ENCODE measurements at places on chromosomes 13 and 19.

DNA sequence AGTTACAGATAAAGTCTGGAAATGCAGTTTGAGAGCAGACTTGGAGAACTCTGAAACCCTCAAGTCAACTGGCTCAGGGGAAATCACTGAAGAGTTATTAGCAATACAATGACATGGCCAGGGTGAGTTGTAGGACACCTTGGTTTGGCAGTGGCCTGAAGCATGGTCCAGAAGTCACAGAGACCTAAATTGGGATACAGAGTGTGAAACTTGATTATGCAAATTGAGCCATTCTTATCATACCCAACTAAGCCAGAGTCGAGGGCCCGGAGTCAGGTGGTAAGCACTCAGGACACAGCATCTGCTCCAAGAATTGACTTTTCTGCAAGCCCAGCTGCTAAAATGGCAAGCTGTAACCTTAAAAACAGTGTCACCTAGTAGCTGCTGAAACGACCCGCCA is 224.5 kb downstream of the DCLK1 start:
- DNase-seq: no peak

GRCh38 chr19:2815923-2816322 is 3.7 kb upstream of the ZNF554 start:
- no peak for DNase-seq

DNA sequence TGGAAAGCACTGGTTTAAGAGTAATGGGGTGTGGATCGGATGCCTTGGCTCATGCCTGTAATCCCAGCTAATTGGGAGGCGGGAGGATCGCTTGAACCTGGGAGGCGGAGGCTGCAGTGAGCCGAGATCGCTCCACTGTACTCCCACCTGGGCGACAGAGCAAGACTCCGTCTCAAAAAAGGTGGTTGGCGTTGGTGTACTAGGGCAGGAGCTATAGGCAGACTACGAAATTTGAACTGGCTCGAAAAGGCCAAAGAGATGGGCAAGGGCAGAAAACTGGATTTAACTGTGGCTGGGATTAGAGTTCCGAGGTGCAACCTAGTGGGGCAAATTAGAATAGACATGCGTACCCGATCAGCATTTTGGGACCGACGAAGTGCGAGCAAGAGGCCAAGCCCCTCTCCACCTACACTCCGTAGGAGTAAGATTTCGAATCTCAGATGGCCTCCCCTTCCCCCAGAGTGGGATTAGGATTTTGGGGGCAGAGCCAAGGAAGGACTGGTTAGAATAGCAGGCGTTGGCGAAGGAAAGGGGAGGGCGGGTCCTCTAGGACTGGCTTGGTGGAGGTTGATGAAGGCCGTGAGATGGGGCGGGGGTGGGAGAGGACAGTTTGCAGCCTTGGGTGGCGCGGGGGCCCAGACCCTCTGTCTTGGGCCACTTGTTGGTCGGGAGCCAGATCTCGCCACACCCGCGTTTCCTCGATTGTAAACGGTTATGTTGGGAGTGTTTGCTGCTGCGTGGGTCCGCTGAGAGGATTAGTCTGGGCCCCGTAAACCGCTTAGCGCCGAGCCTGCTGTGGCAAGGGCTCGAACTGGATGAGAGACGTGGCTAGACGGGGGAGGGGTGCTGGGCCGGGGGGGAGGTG is 2.0 kb upstream of the INAFM1 start:
- DNase-seq: peak; percentile 59

DNA sequence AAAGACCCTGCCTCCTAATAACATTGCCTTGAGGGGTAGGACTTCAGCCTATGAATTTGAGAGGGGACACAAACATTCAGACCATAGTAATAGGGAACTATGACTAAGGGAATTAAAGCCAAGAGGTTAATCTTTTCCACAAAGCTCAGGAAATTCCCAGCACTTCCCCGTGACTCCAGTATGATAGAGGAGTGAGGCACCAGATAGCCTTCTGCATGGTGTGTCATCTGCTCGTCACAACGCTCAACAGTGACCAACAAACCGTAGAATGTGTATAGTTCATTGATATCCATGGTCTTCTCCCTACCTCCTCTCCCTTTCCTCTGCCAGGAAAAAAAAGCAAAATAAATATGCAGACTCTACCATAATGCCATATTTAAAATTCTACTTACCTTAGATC is 64.4 kb downstream of the B3GLCT start:
- no peak for DNase-seq

DNA sequence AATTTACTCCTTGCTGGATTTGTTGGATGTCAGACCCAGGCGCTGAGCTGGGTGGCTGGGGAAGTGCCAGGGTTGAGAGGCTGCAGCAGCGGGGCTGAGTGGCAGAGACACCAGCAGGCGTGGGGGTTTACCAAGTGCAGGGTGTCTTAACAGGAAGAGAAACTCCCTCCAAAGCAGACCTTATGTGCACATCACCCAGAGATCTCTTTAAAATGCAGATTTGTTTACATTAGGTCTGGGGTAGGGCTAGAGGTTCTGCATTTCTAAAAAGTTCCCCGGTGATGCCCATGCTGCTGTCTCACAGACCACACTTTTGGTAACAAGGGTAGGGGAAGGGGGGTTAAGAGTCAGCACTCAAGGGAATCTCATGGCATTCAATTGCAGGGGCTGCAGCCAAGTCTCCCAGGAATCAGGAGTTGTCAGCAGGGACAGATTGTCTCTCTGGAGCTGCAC is 80.7 kb upstream of the OLFM4 start:
- no peak for DNase-seq

- DNase-seq: no peak
These were observed 52.6 kb downstream of the ALOX5AP start for GRCh38 chr13:30787738-30788525.

DNA sequence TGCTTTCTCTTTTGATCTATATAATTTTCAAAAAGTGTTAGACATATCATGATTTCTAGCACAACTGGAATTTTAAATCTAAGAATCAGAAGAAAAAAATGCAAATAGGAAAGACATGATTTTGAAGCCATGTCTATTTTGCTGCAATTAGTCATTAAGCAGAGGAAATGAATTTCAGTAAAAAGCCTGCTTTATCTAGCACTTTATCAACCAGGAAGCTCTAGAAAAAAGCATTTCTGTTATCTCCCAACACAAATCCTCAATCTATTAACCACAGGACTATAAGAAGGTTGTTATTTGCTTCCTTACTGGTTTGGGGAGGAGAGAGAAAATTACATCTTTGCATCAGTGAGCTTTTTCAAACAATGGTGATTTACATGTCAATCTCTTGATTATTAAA is 716.7 kb downstream of the DIAPH3 start:
- DNase-seq: no peak

GRCh38 chr19:57324992-57325391 is 4.7 kb downstream of the ZNF543 start:
- DNase-seq: no peak

DNA sequence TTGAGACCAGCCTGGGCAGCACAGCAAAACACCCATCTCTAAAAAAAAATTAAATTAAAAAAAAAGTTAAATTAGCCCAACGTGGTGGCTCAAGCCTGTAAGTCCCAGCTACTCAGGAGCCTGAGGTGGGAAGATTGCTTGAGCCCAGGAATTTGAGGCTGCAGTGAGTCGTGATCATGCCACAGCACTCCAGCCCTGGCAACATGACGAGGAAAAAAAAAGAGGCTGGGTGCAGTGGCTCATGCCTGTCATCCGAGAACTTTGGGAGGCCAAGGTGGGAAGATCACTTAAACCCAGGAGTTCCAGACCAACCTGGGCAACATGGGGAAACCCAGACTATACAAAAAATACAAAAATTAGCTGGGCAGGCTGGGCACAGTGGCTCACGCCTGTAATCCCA is 2.2 kb upstream of the TMEM161A start:
- no peak for DNase-seq

DNA sequence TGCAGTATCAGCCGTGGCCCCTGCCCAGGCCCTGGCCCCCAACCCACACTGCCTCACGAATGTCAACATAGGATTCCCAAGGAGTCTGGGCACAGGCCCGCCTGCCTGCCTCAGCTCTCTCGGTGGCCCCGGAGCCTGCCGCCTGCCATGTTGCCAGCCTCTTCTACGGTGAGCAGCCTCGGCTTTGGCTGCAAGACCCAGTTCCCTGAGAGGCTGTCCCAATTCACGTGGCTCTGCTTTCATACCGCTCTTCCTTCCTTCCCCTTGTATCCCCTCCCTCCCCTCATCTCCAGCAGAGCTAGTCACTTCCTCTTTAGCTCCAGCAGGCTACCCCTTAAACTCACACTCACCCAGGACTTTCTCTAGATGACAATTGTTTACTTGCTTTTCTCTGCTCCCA is 42.7 kb downstream of the SERP2 start:
- no peak for DNase-seq

- DNase-seq: no peak
These were observed 96.5 kb downstream of the UGGT2 start for GRCh38 chr13:95956589-95957148.

- DNase-seq: no peak
These were observed 389.3 kb upstream of the PCDH9 start for GRCh38 chr13:67619351-67619994.

- DNase-seq: no peak
These were observed 172.4 kb downstream of the SLC7A1 start for GRCh38 chr13:29423050-29423449.

DNA sequence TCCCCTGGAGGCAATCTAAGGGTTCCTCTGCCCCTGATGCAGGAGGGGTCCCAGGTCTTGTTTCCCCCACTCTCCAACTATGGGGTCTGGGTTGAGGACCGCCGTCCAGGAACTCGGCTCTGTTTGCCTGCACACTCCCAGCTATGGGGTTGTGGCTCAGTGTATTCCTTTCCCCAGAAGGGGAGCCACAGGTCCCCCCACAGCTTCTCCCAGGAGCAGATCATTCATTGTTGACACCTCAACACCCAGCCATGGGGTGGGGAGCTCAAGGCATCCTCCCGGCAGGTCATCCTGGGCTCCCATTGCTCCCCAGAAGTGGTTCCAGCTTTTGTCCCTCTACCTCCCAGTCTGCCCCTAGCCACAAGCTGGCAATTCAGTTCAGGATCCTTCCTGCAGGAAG is 975 bp downstream of the ZNF358 start:
- no peak for DNase-seq

- DNase-seq: peak; percentile 17
These were observed 463 bp upstream of the TSC22D1 start for GRCh38 chr13:44576351-44577235.

DNA sequence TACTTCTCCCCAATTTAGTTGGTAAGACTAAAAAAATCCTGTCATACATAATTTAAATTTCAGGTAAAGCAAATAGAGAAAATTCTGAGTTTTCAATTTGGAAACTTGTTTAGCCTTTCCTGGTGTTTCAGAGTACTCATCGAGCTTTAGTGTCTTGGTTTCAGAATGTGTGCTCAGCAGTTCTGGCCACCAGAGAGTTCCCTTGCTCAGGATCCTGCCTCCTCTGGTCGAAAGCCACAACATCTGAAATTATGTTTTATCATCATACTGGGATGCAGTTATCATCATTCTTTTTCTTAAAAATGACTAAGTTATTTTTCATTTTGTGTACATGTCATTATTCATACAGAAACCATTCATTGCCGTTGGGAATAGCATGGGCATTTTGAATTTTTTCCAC is 263.2 kb upstream of the SPRY2 start:
- DNase-seq: no peak

DNA sequence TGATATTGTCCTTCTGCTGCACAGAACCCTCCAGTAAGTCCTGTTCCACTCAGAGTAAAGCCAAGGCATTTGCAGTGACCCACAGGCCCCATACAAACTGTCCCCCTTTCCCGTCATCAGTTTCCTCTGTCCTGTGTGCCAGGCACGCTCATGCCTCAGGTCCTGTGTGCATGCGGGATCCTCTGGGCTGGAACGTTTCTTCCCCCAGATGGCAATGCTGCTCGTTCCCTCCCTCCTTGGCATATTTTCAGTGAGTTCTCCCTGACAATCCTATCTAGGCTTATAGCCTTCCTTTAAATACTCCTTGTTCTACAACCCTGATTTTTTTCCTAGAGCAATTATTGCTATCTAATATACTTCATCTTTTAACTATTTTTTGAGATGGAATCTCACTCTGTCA is 5.7 kb downstream of the OPA3 start:
- no peak for DNase-seq

DNA sequence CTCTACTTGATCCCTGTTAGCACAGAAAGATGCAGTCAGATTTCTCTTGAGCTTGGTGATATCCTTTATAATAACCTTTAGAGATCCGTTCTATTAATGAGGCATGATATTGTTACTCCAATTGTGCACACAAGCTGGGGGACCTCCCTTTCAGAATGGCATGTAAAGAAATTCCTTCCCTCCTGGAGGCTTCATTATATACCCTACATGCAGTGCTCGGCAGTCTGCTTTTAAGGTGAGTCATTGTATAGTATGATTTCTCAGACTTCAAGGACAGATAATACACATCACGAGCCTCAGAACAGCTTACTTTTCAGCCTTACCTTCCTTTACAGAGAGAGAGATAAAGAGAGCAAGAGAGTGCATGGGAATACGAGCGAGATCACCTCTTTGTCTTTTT is 261.3 kb downstream of the ATP8A2 start:
- DNase-seq: no peak

DNA sequence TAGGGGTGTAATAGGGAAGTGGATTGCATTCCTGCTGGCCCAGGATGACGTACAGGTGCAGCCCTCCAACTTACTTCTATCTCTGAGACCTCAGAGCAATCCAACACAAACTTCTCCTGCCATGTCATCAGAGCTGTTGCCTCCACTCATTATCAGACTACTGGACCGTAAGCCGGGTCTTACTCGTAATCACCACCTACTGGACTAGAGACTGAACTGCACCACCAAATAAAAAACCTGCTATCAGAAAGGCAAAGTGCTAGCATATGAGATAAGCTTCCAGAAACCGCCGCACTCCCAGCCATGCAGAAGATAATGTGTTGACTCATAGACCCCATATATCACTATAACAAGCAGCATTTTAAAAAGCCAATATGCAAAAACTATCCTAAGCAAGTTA is 102.0 kb downstream of the SLITRK1 start:
- peak; percentile 1 for DNase-seq

GRCh38 chr19:48484247-48484893 is 15.2 kb downstream of the CYTH2 start:
- no peak for DNase-seq

GRCh38 chr13:88459331-88459730 is 788.2 kb downstream of the SLITRK5 start:
- DNase-seq: no peak

DNA sequence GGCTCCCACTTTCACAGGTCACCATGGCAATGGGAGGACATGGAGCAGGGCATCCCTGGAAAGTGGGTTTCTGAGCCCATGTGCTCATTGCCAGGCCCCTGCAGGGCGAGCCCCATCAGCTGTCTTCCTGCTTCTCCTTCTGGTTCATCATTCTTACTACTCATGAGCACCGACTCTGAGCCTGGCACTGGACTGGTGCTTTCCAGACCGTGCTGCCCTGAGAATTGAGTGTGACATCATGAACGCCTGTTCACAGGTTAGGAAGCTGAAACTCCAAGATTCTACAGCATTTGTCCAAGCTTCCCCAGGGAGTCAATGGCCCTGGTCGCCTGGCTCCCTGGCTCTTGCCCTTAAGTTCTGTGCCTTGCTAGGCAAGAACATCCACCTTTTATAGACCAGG is 210.4 kb upstream of the ZNF536 start:
- no peak for DNase-seq

GRCh38 chr19:5345895-5346386 is 5.3 kb upstream of the PTPRS start:
- no peak for DNase-seq

Measured in HuH-7 (cell line).